ENCODE measurements at places on chromosomes 5 and 9. TPM values are rescaled to one million over a fixed set of nuclear protein-coding genes. Genes with fewer than 3 reads are reported as not detected.

CCNO gene
- 0.70 TPM for total RNA-seq

OTULINL gene
- total RNA-seq, result 0.34 TPM

IRX2 gene
- total RNA-seq, result not detected

TCF7 gene
- total RNA-seq, result 1.3 TPM

GDA gene
- 0.05 TPM for total RNA-seq

OTP gene
- not detected for total RNA-seq

FBN2 gene
- total RNA-seq, result 41.2 TPM

Measured in glomerular endothelial cell (primary cell).